ENCODE measurements at places on chromosomes 12 and 14.

GRCh38 chr12:53564278-53564677, 57.0 kb upstream of the NPFF start:
- DNase-seq, result no peak

DNA sequence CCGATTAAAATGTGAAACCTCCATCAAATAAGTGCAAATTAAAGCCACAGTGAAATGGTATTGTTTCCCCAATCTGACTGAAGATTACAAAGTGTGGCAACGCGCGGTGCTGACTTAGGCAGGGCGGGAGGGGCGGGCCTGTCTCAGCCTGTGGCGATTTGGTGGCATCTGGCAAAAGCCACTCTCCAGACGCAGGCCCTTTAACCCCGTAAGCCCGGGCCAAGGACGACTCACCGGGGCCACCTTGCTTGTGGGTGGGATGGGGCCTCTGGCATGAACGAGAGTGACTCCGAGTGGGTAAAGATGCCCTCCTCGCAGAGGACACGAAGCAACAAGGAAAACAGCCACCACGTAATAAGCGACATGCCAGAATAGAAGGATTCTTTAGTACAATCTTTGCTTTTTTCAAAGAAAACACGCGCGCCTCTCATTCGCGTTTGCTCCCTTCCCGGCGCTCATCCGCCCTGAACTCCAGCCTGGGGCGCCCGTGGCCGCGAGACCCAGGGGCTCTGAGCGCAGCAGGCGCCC, 815 bp downstream of the DEGS2 start:
- DNase-seq, result no peak

GRCh38 chr12:25829192-25829591, 129.3 kb upstream of the RASSF8 start:
- no peak for DNase-seq

- DNase-seq, result no peak
These were observed 2.4 kb downstream of the HOXC9 start for GRCh38 chr12:54002278-54002914.

- no peak for DNase-seq
These were observed 231.2 kb upstream of the DCN start for GRCh38 chr12:91413581-91414546.

DNA sequence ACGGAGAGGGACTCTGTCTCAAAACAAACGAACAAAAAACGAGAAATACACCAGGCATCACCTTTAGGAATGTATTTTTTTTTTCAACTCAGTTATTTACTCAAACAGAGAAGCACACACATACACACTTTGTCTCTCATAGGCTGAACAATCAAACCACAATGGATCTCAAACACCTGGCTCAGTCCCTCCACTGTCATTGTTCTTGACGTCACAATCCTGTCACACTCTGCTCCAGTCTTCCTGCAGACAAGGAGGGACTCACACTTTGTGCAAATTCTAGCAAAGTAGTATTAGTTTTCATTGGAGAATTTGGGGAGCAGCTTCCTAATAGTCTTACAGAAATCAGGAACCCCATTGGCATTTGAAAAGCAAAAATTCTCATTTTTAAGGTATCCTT, 727.8 kb downstream of the BCL11B start:
- DNase-seq, result no peak

DNA sequence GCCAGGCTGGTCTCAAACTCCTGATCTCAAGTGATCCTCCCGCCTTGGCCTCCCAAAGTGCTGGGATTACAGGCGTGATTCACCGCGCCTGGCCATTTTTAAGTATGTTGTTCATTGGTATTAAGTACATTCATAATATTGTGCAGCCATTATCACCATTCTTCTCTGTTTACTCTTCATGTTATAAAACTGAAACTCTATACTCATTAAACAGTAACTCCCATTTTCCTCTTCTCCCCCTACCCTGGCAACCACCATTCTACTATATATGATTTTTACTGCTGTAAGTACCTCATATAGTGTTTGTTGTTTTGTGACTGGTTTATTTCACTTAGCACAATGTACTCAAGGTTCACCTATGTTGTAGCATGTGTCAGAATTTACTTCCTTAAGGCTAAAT, 23.1 kb downstream of the METAP2 start:
- DNase-seq, result no peak

DNA sequence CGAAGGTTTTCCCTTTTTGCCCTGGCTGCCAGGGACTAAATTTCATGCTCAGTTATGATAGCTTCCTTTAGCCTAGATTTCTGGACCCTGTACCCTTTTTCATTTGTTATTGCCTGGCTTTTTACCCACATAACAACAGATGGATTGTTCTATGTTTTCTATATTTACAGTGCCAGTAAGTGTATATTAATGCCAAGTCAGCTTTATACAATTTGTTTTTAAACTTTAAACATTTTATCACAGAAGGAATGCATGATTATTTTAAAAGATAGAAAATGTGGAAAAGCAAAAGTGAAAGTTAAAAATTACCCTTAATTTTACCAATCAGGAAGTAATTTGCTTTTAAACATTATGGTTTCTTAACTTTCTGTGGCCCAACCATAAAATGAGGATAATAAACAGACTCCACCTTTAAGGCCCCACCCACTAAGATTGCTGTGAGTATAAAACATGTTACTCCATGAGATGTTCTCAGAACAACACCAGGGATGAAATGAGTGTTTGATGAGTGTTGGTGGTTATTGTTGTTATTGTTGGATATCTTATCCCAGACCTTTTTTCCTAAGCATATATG, 496.8 kb downstream of the EGLN3 start:
- no peak for DNase-seq

DNA sequence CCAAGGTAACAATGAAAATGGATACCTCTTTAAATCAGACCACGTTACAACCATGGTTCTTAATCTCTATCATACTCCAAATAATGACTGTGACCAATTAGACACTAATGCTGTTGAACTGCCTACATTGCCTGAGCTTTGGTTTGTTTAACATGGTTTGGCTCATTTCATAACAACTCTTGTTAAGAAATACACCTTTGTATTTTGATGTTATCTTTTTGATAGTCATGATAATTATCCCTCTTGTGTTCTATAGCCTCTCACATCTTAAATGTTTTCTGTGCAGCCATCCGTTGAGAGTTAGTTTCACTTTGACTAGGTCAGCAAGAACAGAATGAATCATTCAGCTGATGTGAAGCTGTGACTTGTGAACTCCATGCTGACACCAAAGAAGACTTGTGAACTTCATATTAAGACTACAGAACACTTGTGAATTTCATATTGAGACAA, 75.5 kb upstream of the RERGL start:
- DNase-seq, result no peak

GRCh38 chr12:117261247-117261646, 71.0 kb upstream of the FBXO21 start:
- DNase-seq, result no peak

- DNase-seq, result no peak
These were observed 225.8 kb upstream of the PLXNC1 start for GRCh38 chr12:93922583-93923006.

- DNase-seq, result no peak
These were observed 320.7 kb upstream of the ATP2B1 start for GRCh38 chr12:90029317-90029716.

DNA sequence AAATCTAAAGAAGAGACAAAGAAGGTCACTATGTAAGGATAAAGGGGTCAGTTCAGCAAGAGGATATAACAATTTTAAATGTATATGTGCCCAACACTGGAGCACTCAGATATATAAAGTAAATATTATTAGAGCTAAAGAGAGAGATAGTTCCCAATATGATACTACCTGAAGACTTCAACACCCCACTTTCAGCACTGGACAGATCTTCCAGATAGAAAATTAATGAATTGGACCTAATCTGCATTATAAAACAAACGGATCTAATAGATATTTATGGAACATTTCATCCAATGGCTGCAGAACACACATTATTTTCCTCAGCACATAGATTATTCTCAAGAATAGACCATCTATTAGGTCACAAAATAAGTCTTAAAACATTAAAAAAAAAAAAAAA, 24.1 kb upstream of the SRGAP1 start:
- no peak for DNase-seq
